SK-N-SH treated with all-trans-retinoic acid at 6 μM for 48 hours (cell line): ENCODE measurements at places on chromosomes 7 and 10.

DNA sequence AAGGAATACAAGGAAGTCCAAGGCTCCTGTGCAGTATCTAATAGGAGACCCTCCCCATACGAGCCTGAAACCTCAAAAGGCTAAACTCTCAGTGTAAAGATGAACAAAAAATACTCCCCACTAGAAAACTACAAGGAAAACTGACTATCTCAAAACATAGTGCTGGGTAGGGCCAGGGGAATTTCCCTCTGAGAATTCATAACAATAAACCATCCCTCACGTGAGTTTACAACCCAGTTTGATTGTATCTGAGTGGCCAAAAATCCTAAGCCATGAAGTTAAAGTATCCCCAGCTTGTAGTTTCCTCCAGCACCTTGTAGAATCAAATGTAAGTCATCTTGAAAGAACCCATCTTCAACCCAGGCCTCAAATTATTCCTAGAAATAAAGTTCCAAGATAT lies 293.4 kb downstream of the CELF2 start:
- no peak for ATAC-seq

GRCh38 chr10:108783897-108784296 lies 1139.4 kb downstream of the XPNPEP1 start:
- ATAC-seq: peak; percentile 56

- no peak for ATAC-seq
These were observed 513.8 kb downstream of the MAGI2 start for GRCh38 chr7:78939669-78940068.

DNA sequence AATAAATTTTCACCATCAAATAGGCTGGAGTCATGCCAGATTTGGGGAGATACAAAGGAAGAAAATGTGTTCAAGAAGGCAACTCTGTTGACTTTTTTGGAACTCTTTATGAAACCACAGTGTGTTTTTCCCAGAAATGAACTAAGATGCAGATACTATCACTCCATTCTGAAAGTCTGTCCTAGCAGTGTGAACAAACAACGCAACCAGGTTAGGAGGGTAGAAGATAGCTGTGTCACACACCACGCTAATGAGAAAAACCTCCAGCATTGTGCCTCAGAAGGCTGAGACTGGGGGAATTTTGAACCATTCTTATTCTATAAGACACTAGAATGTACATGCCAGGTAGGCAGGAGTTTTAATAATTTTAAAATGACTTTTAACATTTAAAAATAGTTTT lies 15.9 kb upstream of the ATP6V0A4 start:
- ATAC-seq: no peak

DNA sequence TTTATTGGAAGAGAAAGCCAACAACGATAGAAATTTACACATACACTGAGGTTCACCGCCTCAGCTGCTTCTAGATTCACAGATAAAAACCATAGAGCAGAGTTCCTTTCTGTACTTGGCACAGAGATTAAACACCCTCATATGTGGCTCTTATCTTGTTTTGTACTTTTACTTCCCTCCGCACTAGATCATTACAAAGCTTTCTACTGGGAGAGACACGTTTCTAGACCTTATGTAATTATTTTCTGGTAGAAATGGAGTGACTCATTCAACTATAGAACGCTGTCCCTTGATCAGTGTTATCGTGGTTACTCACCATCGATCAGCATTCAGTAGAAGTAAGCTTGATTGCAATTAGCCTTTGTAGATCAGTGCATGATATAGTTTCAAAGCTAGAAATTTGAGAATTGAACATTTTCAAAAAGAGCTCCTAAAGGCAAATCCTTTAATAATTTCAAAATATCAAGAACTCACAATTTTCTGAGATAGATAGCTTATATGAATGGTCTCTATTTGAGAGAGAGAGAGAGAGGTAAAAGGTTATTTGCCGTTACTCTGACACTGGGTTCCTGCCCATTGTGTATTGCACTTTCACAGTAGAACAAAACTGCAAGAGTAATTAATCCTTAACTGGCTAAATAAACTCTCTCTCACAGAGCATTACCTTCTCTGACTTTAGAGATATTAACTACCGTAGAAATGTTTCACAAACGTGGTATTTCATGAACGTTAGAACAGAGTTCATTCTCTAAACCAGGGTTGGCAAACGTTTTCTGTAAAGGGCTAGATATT lies 26.1 kb upstream of the DNAJC1 start:
- no peak for ATAC-seq

DNA sequence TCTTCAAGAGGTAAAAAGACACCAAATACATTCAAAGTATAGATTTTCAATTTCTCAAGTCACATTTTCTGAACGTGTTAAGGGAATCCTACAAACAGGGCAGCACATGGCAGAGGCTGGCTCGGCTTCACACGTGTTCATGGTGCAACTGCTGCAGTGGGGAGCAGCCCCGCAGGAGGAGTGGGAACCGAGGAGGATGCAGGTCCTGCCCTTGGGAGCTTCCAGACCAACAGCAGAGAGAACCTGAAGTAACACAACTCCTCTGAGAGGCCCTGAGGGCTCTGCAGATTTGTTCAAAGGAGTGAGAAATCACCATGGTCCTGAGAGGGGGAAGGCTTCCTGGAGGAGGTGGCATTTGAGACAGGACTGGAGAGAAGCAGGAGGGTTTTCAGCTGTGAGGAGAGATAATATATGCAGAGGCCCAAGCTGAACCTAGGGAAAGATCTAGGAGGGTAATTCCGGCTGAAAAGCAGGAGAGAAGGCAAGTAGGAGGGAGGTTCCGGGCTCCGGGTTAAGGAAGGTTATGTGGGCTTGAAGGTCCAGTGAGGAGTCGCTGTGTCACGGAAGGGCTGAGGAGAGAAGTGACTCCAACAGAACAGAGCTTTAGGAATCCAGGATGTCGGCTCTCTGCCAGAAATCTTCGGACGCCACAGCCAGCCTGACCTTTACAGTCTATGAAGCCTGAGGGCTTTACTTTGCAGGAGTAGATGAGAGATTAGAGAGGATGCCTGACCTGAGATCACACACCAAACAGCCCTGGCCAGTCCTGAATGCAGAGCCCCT lies 77.5 kb downstream of the GPR26 start:
- no peak for ATAC-seq

GRCh38 chr7:120404042-120404441 lies 131.1 kb downstream of the KCND2 start:
- no peak for ATAC-seq

GRCh38 chr10:89217057-89217990 lies 10.2 kb upstream of the CH25H start:
- peak; percentile 78 for ATAC-seq

- ATAC-seq: no peak
These were observed 9.0 kb upstream of the VIM start for GRCh38 chr10:17219024-17219423.

DNA sequence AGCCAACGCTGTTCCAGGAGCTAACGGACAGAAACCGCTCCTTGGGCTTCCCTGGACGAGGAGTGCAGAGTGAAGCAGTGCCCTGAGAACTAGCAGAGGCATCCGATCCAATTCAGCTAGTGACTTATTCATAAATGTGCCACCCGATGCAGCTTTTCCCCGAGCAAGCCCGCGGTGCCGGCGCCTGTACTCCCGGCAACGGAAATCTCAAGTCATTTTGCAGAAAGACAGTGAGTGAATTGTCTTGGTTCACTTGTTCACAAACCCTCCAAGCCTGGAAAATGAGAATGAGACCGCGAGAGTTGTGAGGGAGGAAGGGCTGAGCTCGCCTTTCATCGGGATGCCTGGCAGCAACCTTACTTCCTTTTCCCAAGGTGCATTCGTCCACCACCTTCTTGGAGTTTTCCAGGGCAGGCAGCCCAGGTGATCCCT lies 87.5 kb downstream of the COBL start:
- ATAC-seq: no peak

- peak; percentile 59 for ATAC-seq
These were observed at the start of gene KMT2E for GRCh38 chr7:105013816-105014692. Gene KMT2E (plus strand): TSS chr7:105014205. CDS start chr7:105040953, 26,748 bp downstream.

- ATAC-seq: peak; percentile 86
These were observed 700.0 kb upstream of the PCDH15 start for GRCh38 chr10:55500931-55501559.

DNA sequence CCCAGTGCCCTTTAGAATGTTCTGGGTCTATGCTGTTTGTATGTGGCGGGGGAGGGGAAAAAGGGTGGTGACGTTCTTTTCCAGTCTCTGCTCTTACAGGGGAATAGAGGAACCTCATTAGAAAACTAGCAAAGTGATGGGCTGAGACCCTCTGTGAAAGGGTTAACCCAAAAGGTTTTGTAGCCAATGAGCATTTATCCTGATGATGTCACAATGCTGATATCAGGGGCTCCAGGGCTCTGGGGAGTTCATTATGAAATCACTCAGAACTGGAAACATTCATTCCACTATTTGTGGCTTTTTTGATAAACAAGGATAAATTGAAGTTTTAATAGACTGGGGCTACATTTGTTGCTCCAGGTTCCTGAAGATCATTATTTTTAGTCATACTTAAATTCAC lies 71.7 kb downstream of the ARID5B start:
- ATAC-seq: no peak

GRCh38 chr10:67697724-67698131 lies 1.7 kb upstream of the CTNNA3 start:
- ATAC-seq: peak; percentile 95

- peak; percentile 41 for ATAC-seq
These were observed 58.4 kb downstream of the ZNF467 start for GRCh38 chr7:149714910-149715471.

DNA sequence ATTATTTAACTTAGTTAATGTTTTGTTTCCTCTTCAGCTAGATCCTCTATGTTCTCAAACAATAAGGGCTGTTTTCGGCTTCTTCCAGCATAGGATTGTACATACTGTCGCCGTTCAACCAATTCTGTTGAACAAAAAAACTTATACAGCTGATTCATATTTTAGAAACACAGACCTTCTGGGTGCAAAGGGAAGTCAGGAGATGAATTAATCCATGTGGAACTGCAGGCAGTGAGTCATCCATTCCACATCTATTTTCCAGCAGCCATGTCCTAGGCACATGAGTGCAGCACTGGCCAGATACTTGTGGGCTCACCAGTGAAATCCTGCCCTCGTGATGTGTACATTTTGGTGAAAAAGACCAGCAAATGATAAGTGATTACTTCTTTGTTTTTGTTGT lies 163.2 kb downstream of the JAZF1 start:
- ATAC-seq: 0 out of 3 replicates have a peak, but pooled peaks have one; percentile 6

DNA sequence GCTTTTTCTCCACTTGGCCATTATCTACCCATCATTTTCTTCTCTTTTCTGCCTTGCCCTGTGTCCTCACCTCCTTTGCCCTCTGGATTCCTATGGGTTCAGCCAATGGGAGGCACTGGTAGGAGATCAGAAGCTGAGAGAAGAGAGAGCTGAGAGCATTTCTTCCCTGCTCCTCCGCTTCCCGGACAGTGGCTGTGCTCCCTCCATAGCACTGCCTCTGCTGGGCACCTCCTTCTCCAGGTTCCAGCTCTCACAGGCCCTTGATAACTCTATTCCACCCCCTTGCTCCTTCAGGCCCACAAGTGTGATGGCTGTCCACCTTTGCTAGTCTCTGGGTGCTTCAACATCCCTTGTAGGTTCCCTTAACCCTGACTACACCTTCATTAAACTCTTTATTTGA lies 79.6 kb downstream of the LSM5 start:
- ATAC-seq: no peak

DNA sequence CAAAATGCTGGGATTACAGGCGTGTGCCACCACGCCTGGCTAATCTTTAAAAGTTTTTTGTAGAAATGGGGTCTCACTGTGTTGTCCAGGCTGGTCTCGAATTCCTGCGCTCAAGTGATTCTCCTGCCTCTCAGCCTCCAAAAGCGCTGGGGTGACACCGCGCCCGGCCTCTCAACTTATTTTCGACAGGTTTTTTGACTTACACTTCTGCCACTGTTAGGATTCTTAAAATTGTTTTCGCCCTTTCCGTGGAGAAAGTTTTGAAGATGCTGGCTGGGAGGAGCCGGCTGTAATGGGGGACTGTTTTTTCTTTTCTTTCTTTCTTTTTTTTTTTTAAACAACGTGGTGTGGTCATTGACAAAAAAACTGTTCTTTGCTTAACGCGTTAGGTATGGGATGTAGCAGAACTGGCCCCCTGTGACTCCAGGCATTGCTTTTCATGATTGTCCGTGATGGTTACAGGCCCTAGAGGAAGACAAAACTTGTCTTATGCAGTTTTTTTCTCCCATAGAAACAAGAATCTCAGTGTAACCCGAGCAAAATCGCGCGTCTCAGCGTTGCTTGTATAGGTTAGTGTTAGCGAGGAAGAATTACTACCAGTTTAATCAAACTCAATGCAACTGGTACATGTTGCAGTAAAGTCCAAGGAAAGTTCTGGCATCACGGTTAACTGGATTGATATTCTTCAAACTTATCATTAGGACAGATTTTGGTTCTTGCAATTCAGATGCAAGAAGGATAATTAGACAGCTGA lies 72.2 kb downstream of the DAGLB start:
- peak; percentile 44 for ATAC-seq

DNA sequence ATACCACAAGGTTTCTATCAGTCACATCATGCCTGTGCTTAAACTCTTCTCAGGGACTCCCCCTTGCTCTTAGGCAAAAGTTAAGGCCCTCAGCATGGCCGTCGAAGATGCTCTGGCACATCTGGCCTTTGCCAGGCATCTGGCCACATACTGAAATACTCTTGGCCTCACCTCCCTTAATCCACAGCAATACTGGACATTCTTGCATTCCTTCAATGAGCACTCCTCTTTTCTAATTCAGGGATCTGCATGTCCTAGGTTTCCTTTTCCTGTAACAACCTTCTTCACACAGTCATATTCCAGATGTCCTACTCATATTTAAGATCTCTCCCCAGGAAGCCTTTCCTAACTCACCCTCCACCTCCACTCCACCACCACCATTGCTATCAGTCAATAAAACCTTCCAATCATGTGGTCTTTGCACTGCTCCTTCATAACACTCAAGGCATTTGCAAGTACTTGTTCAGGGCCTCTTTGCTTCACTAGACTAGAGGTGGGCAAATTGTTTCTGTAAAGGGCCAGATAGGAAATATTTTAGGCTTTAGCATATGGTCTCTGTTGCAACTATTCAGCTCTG lies 216.6 kb downstream of the KCNMA1 start:
- no peak for ATAC-seq

GRCh38 chr10:79103129-79103528 lies 34.4 kb downstream of the ZMIZ1 start:
- no peak for ATAC-seq

- no peak for ATAC-seq
These were observed 118.5 kb downstream of the CYTH3 start for GRCh38 chr7:6153646-6154541.

- no peak for ATAC-seq
These were observed 23.5 kb upstream of the PANK1 start for GRCh38 chr10:89668386-89669071.

DNA sequence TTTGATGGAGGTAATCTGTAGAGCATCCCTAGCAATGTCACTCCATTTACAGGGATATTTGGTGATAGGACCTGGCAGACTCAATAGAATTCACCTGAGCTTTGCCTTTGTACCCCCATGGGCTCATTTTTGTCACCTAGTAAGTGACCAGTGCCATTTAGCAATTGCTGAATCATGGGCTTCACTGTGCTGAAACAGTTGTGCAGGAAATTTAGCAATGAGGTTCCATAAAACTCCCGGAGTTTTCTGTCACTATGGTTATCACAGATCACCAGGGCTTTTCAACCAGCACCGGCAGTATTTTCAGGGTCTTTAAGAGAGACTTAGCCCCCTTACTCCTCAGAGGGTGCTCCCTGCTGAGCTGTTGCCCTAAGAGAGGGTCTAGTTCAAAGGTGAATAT lies 40.2 kb downstream of the FAS start:
- no peak for ATAC-seq
